ENCODE measurements at places on chromosomes 6 and 20.

GRCh38 chr20:56360133-56360907 is 1.5 kb downstream of the FAM210B start:
- DNase-seq = no peak

GRCh38 chr20:56995635-56996075 is 270.8 kb downstream of the BMP7 start:
- DNase-seq = no peak

DNA sequence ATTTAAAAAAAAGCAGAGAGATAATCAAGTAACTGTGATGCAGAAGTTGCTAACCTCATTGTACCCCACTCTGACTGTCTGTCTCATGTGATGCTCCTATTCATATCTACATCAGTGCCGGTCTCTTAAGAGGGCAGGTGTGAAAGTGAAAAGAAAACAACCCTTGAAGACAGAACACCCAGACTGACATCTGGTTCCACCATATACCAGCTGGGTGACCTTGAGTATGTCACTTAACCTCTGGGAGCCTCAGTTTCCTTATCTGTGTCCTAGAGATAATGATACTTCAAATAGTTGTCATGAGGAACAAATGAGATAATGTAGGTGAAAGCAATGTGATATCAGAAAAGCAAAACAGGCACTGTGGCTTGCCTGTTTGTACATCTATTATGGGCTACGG is 426.8 kb upstream of the SOX4 start:
- no peak for DNase-seq

DNA sequence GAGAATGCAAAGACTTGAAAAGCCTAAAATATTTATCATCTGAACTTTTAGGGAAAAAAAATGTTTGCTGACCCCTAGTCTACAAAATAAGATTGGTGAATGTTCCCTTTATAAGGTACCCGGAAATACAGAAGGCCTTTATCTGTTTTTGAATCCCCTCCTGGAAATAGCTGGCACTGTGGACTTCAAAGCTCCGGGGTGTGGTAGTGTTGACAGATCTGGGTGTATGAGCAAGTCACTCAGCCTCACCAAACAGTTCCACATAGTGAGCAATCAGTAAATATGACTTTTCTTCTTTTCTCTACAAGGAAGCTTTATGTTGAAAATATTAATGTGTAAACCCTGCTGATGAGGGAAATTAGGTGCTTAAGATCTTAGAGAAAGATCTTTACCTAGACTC is 29.2 kb upstream of the HTR1B start:
- no peak for DNase-seq

GRCh38 chr6:7769702-7770101 is 43.8 kb downstream of the BMP6 start:
- no peak for DNase-seq

GRCh38 chr20:35187584-35188190 is 15.8 kb downstream of the PROCR start:
- DNase-seq = no peak

DNA sequence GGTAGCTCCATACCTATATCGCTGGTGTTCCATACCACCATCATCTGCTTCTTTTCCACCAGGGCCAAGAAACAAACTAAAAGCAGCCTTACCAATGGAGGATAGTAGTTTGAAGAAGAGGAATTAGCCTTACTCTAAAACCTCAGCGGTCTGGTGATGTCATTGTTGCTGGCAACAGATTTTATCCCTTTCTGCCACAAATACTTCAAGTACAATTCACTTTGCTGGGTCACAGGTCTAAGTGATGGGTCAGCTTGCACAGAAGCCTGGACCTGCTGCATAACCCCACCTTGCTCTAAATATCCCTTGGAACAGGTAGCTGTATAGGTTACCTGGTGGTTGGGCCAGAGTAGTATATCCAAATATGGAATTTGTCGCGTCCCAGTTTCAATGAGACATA is 53.2 kb upstream of the THEMIS start:
- no peak for DNase-seq

- no peak for DNase-seq
Measured at GRCh38 chr6:34366639-34366921, 25.9 kb downstream of the NUDT3 start.

All from fibroblast of skin of left quadriceps (primary cell).